ENCODE measurements at places on chromosomes 7 and 10.

DNA sequence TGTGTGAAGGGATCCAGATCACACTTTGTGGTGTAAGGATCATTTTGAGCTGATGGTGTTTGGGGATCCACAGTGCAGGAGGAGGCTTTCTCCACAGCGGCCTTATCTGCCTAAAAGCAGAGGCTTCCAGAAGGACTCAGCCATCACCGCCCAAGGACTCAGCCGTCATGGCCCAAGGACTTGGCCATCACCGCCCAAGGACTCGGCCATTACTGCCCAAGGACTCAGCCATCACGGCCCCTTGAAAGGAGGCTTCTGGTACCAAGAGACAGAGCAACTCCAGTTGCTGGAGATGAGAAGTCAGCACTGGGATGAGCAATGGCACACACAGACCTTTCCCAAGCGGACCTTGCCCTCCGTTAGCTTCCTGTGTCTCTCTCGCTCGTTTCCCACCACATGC is 6.0 kb upstream of the CFAP46 start:
- DNase-seq = no peak

GRCh38 chr7:30618080-30618676 is 23.5 kb downstream of the GARS1 start:
- no peak for DNase-seq

GRCh38 chr10:43394868-43395267 is 14.1 kb downstream of the HNRNPF start:
- no peak for DNase-seq

GRCh38 chr10:105763611-105764010 is 1122.5 kb downstream of the SORCS3 start:
- DNase-seq = no peak

DNA sequence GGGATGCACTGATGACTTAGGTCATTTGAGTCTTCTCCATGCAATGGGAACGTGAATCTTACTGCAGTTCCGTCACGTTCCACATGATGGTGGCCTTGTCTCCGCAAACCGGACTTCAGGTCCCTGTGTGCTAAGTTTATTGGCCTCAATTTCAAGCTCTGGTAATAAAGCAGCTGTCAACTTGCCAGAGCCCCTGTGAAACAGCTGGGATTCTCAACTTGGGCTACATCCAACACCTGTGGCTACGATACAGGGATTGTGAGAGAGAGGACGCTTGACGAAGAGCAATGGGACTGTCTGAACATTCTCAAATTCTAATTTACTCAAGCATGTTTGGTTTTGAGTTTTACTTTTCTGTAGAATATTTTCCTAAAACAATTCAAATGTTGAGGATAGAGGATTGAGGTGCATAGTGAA is 174.2 kb downstream of the PTN start:
- DNase-seq = peak; percentile 76

- no peak for DNase-seq
Measured at GRCh38 chr7:106740806-106741205, 79.8 kb upstream of the CCDC71L start.

Measured in renal pelvis (tissue), 12 donors.